ENCODE measurements at places on chromosomes 6 and 20.

GRCh38 chr6:160156842-160157241 is 35.2 kb downstream of the SLC22A1 start:
- no peak for DNase-seq

GRCh38 chr6:20028562-20028961 is 183.7 kb downstream of the MBOAT1 start:
- DNase-seq, result no peak

GRCh38 chr6:1825277-1825676 is 215.6 kb downstream of the FOXC1 start:
- no peak for DNase-seq

- DNase-seq, result no peak
These were observed 127.8 kb upstream of the SLC22A23 start for GRCh38 chr6:3584606-3585005.

- DNase-seq, result no peak
These were observed 114.5 kb upstream of the SLC22A16 start for GRCh38 chr6:110590821-110591351.

GRCh38 chr20:62148908-62149314 is 5.3 kb downstream of the SS18L1 start:
- no peak for DNase-seq

DNA sequence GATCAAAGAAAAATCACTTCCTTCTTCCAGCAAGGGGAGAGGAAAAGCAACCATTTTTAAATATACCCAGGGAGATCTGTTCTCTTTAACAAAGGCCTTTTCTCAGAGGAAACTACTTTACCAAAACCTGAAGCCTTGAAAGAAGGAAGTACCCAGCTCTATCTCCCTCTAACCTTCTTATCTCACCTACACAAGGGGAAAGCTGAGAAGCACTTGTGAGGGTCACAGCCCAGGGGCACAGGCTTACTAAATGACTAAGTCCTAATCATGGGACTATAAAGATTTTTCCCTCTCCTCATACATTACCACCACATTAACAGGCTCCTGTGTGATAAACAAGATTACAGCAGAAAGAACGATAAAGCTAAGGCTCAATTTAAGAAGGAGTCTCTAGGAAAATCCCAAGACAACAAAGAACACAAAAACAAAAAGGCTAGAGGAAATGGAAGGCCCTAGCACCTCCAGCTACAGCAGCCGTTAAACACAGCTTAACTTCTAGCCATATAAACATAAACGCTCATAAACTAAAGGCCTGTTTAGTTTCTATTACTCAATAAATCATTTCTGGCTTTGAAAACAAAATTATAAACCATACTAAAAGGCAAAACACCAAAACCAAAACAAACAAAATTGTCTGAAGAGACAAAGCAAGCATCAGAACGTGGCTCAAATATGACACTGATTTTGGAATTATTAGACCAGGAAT is 284.9 kb upstream of the ECI2 start:
- no peak for DNase-seq

- no peak for DNase-seq
These were observed 176.9 kb downstream of the FOXA2 start for GRCh38 chr20:22407237-22408193.

DNA sequence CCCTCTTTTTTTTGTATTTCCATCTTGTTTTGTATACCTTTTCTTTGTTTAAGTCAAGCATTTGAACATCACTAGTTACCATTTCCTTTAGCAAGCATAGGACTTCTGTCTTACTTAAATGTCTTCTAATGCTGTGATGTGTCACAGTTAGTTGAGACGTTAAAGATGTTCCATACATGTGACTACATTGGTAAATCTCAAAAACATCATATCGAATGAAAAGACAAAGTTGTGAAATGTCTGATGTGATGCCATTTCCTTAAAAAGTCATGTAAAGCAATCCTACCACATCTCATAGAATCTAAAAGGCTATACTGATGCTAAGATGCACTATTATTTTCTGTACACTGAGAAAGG is 26.8 kb downstream of the SLC16A10 start:
- no peak for DNase-seq

- DNase-seq, result no peak
These were observed 11.5 kb downstream of the CALHM6 start for GRCh38 chr6:116472706-116473105.

DNA sequence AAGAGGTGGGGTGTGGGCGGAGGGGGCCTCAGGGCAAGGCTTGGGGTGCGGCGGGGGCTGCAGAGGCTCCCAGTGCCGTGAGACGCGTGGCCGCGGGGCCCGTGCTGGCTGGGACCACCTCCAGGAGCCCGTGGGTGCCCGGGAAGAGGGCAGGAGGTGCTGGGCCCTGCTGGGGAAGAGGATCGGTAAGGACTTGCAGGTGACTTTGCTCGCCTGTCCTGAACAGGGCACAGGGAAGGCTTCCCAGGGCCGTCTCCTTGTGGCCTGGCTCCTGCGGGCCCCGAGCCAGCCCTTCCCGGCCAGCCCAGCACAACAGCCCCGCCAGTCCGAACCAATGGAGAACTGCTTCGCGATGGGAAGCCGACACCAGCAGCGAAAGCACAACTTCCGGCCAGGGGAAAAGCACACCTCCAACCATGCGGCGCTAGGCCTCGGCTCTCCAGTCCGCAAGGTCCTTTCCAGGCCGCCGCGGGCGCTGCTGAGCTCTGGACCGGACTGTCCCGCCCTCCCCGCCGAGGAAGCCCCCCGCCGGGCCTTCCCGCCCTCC is 32.3 kb downstream of the IRF4 start:
- DNase-seq, result no peak
